Stimulated activated CD4-positive, alpha-beta T cell treated with anti-CD3 and anti-CD28 coated beads, Interleukin-2, amount 100 ng/mL, for 24 hours (primary cell): ENCODE measurements at places on chromosomes 11 and 22.
A peak's percentile ranks its signal among the peaks of the same experiment; 100 is the strongest.

DNA sequence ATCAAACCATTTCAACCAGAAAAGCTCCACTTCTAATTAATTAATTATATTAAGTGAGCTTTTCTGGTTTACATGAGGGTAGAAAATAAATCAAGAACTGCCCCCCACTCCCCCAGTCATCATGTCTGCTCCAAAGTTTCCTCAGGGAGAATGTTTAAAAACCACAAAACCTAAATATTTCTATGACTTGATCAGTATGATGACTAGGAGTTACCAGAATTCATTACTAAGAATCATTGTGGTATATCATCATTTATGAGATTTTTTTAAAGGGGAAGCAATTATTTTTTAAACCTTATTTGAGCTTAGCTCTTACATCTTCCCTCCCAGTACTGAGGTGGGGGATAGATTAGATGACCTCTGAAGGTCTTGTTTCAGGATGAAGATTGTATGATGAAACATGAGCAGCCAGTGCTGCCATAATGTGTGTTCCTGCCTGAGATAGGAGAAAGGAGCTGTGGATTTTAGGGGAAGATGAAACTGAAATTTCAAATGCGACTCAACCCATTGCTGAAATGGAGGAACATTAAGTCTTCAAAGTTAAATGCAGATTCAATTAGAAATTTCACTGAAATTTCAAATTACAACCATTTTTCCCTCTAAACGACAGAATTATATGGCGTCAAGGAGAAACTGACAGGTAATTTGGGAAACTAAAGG lies 401.3 kb upstream of the CADM1 start:
- DNase-seq: no peak

GRCh38 chr11:4418403-4418802 lies 24.9 kb upstream of the TRIM21 start:
- no peak for DNase-seq

DNA sequence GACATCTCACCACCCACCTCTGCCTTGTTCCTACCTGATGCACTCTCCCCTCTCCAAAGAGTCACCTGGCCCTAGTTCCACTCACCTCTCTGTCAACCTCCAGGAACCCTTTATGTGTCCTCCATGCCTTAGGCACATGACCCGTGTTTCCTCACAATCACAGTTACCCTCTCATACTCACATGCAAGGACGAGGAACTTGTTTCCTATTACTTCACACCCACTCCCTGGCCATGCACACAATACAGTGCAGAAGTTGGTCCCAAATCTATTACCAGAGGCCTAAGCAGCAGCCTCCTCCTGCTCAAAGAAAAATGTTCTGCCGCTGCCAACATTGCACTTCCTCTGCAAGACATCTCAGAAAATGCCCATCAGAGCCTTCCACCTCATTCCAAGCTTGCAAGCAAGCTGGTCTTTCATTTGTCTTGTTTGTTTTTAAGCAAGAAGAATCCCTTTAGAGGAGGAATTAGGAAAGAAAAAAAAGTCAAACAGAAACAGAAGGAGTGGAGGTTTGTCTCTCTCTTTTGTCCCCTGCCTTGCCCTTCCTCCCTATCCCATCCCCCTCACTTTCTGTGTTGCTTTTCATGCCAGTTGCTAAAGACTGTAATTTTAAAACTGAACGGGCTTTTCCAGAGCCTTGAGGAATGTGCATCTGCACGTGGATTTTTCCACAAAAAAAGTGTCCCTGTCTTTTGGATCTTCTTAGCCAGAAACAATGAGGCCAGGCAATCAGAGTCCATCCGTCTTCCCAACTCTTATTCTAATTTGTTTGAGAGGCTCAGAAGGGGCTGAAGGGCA lies 63.4 kb downstream of the KCNJ1 start:
- no peak for DNase-seq

- DNase-seq: no peak
These were observed 148.1 kb downstream of the WNT7B start for GRCh38 chr22:45828841-45829240.

GRCh38 chr22:43384863-43385262 lies 27.0 kb upstream of the MPPED1 start:
- DNase-seq: no peak

- no peak for DNase-seq
These were observed 83.3 kb downstream of the TRMU start for GRCh38 chr22:46418827-46419226.

GRCh38 chr11:31872076-31872443 lies 60.9 kb upstream of the PAX6 start:
- DNase-seq: no peak

DNA sequence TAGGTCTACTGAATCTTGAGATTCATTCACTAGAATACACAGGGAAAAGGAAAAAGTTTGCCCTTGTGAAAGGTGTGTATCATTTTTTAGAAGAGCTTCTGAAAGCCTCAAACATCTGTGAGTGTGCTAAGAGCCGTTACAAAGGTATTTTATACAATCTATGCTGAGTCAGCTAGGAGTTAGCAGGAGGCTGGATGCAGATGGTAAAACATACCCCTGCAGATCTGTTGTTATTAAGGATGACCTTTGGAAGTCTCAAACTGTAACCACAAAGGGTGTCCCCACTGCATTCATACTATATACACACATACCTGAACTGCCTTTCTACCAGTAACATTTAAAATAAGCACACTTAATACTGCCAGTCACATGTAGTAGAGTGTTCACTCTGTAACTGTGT lies 8.4 kb upstream of the C11orf91 start:
- no peak for DNase-seq

GRCh38 chr22:20933910-20934309 lies 16.7 kb downstream of the CRKL start:
- no peak for DNase-seq

DNA sequence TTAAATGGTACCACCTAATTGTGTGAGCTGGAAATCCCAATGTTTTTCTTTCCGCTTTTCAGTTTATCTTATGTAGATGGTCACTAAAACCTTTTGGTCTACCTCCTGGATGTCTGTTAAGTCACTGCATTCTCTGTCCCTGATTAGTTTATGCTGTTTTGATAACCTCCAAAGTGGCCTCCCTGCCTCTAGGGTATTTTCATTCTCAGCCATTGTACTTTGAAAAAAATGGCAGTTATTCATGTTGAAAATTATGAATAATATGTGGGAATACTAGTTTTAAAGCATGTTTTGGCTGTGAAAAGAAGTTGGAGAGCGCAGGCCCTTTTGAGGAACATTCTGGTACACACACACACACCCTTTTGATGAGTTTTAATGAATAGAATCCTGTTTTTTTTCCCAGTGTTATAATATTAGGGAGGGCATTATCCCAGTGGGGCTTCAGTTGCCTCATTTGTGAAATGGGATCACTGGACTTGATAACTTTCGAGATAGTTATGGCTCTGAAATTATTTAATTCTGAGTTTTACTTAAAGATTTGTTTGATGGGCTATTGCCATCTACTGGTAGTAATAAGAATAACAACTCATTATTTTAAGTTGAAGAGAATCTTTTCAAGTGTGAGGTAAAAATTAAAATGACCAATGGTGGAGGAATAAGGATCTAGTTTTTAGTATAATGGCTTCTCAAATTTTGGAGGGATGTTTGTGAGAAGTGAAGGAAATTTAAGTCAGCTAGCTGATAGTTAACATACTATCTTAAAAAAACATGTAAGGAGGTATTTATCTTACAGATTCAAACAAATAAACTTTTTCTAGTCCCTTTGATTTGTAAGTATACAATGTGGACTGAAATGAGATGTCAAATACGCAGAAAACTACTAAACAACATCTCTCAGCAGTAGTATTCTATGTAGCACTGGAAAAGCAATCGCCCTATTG lies 3.9 kb downstream of the FDX1 start:
- no peak for DNase-seq

DNA sequence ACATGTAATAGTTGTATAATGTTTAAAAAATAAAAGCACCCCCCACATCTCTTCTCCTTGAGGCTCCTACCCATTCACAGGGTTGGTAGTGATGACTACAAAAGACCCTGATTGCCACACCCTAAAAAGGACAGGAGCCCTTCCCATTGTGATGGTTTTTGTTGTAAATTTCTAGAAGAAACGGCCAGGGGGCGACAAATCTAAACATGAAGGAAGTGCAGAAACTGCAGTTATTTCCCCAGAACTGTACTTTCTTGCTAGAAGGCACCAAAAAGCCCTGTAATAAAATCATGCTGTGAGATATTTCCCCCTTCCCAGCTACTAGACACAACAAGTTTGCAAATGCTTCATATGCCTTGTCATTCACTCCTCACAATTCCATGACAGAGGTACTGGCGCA lies 10.8 kb downstream of the PRR5L start:
- DNase-seq: peak; percentile 11

DNA sequence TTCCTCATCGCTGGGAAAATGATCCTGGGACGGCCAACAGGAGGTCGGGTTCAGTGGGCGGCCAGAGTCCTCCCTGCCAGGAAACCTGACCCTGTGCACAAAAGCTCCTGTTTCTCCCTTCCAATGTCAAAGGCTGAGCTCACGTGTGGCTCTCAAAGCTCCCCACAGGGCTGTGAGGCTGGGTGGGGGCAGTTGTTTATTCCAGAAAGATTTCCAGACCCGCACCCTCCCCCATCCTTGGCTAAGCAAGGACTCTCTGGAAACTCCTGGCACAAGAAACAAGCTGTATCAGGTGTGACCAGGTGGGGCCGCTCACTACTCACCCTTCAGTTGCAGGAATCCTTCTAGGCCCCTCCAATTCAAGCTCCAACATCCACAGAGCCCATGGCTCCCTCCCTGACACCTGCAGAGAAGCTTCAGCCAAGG lies 131.9 kb downstream of the SHANK2 start:
- DNase-seq: no peak

GRCh38 chr22:46465345-46465720 lies 72.1 kb downstream of the CELSR1 start:
- DNase-seq: no peak

DNA sequence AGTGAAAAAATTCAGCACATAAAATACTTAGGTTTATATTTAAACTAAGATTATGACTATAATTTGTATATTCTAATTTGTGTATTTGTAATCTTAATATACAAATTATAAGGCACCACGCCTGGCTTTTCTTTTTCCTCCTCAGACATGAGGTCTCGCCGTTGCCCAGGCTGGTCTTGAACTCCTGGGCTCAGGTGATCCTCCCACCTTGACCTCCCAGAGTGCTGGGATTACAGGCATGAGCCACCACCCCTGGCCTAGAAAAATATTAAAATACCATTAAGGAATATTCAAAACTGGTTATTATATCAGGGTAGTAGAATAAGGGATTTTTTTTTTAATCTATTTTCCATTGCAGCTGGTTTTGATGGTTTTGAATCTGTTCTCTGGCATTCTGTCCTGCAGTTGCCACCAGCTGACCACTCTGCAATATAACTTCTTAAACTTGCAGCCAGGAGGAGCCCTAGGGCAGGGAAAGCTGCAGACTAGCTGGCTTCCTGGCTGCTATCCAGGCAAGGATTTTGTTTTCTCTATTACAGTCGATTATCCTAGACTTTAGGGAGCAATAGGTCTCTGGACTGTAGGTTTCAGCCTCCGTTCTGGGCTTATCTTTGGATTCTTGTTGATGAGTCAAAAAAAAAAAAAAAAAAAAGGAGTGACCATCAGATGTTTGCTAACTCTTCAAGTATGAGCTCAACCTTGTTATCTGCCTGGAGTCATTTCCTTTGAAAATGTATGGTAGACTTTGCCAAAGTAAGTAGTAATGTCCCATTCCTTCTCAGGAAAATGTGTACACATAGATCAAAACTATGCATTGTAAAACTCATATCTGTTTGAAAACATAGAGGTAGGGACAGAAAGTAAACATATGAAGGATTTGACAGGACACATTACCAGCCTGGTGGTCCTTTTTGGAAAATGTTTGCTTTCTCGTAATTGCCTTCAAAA lies 13.2 kb downstream of the POLA2 start:
- no peak for DNase-seq

DNA sequence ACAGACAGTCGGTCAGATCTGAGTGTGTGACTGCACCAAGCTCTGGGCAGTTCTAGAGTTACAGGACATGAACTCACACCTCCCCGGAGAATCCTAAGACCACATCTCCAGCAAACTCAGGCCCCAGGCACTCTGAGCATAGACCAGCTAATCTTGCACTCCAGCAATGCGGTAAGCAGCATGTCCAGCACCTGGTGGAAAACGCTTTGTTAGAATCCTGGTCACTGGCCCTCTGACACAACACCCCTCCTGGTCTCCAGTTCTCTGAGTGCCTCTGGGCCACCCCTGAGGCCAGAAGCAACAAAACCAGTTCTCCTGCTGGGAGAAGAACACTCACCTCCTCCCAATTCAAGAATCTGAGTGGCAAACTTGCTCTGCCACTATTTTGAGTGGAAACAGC lies 82.7 kb upstream of the TMEM45B start:
- DNase-seq: no peak

- DNase-seq: no peak
These were observed 21.0 kb upstream of the GDPD4 start for GRCh38 chr11:77322506-77322905.

GRCh38 chr22:30612789-30613188 lies 5.8 kb downstream of the TCN2 start:
- DNase-seq: no peak

GRCh38 chr22:16845881-16846280 lies 20.7 kb upstream of the XKR3 start:
- no peak for DNase-seq

DNA sequence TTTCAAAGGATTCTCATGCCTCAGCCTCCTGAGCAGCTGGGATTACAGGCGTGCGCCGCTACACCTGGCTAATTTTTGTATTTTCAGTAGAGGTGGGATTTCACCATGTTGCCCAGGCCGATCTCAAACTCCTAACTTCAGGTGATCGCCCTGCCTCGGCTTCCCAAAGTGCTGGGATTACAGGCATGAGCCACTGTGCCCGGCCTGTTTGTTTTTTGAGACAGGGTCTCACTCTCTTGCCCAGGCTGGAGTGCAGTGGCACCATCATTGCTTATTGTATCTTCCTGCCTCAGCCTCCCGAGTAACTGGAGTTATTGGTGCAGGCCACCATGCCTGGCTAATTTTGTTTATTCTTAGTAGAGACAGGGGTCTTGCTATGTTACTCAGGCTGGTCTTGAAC lies 8.1 kb downstream of the FADS2 start:
- DNase-seq: no peak

DNA sequence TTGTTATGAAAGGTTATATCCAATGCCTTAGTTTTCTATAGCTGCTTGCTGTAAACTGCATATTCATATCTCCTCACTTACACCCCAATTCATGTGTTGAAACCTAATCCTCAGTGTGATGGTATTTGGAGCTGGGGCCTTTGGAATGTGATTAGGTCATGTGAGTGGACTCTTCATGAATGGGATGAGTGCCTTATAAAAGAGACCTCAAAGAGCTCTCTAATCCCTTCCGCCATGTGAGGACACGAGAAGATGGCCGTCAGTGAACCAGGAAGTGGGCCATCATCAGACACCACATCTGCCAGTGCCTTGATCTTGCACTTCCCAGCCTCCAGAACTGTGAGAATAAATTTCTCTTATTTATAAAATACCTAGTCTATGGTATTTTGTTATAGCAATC lies 79.3 kb downstream of the CYP2R1 start:
- no peak for DNase-seq

GRCh38 chr11:95337972-95338429 lies 107.0 kb upstream of the SESN3 start:
- DNase-seq: no peak
